ENCODE measurements at places on chromosomes 4 and X. TPM values are rescaled to one million over a fixed set of nuclear protein-coding genes. Genes with fewer than 3 reads are reported as not detected.

DNA sequence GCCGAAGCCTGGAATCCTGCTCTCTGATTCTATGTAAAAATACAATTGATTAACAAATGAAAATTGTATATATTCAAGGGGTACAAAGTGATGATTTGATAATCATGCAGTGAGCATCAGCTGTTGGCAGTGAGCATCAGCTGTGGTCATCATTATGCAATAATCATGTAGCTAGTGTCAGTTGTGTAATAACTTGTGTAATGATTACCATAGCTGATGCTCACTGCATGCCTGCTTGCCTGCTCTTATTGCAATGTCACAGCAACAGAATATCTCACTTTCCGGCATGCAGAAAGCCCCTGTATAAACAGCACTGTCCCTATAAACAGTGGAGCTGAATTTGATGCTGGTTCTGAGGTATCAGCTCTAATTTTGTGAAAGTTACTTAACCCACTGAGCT lies 46.8 kb downstream of the SULT1B1 start:
- DNase-seq: peak; percentile 69

FHDC1 gene
- 0.53 TPM for total RNA-seq

- peak; percentile 92 for DNase-seq
Observed at GRCh38 chr4:184733654-184734524, at the start of gene CENPU. CENPU (minus strand) TSS chr4:184734096; CDS start chr4:184734062, 34 bp downstream.

CENPE gene
- total RNA-seq: 1.3 TPM

IQSEC2 gene
- total RNA-seq: 3.4 TPM

Data from bronchial epithelial cell (primary cell).